ENCODE measurements at places on chromosomes 11 and 22.

- H3K4me3 ChIP-seq, result no peak overlapping the region
- H3K4me1 ChIP-seq, result no peaks in the 10 kb centered on the region
- no peak for DNase-seq
Measured at GRCh38 chr11:21602699-21603098, 590.2 kb upstream of the ANO5 start.

GRCh38 chr11:88324562-88325345 lies 12.8 kb downstream of the CTSC start:
- H3K27me3 ChIP-seq, result no peaks in the 10 kb centered on the region
- H3K4me1 ChIP-seq, result peaks cover 11% of the 10 kb centered on the region
- H3K27ac ChIP-seq, result no peak overlapping the region
- no peaks in the 10 kb centered on the region for H3K36me3 ChIP-seq
- H3K4me3 ChIP-seq, result no peak overlapping the region

DNA sequence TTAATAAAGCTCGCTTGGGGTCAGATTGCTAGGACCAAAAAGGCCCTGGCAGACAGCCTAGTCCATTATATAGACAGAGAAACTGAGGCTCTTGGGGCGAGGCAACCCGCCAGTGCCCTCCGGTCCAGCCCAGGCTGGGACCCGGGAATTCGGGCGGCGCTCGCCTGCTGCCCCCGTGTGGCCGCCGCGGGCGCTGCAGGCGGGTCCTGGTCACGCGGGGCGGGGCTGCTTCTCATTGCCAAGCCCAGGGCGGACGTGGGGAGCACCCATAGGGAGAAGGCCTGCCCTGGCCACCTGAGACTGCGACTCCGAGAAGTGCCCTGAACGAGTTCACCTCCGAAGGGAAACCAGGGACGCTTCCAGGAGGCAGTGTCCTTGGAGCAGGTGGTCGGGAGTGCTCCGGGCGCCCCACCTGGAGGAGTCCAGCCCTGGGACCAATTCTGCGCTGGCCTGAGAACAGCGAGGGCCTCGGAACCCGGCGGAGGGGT lies 36.0 kb upstream of the CSNK1E start:
- no peaks in the 10 kb centered on the region for H3K27me3 ChIP-seq
- H3K4me3 ChIP-seq, result no peak overlapping the region
- H3K36me3 ChIP-seq, result no peaks in the 10 kb centered on the region

GRCh38 chr22:45216133-45217003 lies 24.3 kb downstream of the KIAA0930 start:
- no peaks in the 10 kb centered on the region for H3K36me3 ChIP-seq
- no peaks in the 10 kb centered on the region for H3K27me3 ChIP-seq
- peaks cover 17% of the 10 kb centered on the region for H3K4me1 ChIP-seq
- H3K4me3 ChIP-seq, result no peak overlapping the region

DNA sequence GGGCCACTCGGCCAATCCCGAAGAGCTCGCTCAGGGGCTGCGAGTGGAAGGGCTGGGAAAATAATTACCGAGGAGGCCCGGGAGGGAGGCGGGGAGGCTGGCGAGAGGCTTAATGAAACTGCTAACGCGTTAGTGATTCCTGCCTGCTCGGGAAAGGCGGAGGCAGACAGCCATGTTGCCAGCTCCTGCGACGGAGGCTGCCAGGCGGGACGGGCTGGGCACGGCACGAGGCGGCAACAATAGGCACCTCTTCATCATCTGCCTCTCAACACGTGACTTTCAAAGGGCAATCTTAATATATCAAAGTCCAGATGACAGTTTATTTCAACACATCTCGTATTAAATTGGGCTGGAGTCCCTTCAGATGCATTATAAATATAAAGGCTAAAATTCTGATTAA lies 68.0 kb upstream of the TCF20 start:
- H3K36me3 ChIP-seq, result no peaks in the 10 kb centered on the region
- peak; percentile 38 for DNase-seq
- H3K27me3 ChIP-seq, result no peaks in the 10 kb centered on the region
- H3K4me1 ChIP-seq, result no peaks in the 10 kb centered on the region
- H3K27ac ChIP-seq, result no peak overlapping the region

GRCh38 chr11:35280727-35281126 lies 138.6 kb downstream of the SLC1A2 start:
- H3K36me3 ChIP-seq, result no peaks in the 10 kb centered on the region
- DNase-seq, result no peak
- no peaks in the 10 kb centered on the region for H3K27me3 ChIP-seq
- H3K4me1 ChIP-seq, result peaks cover 18% of the 10 kb centered on the region
- no peak overlapping the region for H3K4me3 ChIP-seq
- H3K27ac ChIP-seq, result no peak overlapping the region

DNA sequence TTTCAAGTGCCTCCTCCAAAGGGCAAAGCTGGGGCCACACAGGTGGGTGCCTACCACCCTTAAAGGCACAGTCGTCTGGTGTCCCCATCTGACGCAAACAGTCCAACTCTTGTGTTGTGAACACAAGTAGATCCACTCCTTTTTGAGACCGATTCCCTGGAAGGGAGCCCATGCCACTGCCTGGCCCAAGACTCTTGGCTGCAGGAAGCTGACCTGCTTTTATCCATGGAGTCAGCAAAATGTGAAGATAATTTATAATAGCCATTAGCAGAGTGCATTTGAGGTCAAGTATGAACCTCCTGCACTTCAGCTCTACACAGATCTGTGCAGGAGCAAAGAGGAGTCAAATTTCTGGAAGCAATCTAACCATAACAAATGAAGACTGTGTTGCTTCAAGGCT lies 68.5 kb downstream of the ADM start:
- no peak overlapping the region for H3K27ac ChIP-seq
- no peak for DNase-seq
- H3K4me3 ChIP-seq, result no peak overlapping the region

DNA sequence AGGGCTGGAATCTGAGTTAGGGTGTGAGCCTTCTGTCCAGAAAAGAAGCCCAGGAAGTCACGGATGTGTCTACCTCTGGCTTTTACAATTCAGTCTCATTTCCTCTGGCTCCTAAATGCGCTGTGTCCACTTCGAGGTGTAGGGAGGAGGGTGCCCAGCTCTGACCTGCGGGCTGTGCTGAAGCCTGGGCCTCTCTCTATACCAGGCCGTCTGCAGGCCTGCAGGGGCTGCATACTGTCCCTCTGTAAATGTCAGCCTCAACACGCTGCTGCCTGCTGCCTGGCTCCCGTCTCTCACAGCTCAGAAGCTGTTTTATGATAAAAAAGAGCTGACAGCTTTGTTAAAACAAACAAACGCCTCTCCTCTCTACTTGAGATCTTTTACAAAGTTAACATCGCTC lies 14.5 kb downstream of the ARVCF start:
- no peak overlapping the region for H3K4me3 ChIP-seq
- DNase-seq, result no peak
- H3K27ac ChIP-seq, result no peak overlapping the region
- no peaks in the 10 kb centered on the region for H3K4me1 ChIP-seq
- no peaks in the 10 kb centered on the region for H3K36me3 ChIP-seq

GRCh38 chr11:95764267-95764898 lies 25.2 kb downstream of the FAM76B start:
- H3K27me3 ChIP-seq, result no peaks in the 10 kb centered on the region
- DNase-seq, result peak; percentile 84
- peaks cover 23% of the 10 kb centered on the region for H3K4me1 ChIP-seq
- no peaks in the 10 kb centered on the region for H3K36me3 ChIP-seq
- no peak overlapping the region for H3K4me3 ChIP-seq
- no peak overlapping the region for H3K27ac ChIP-seq
